ENCODE measurements at places on chromosomes 5 and 9.

- DNase-seq, result no peak
Observed at GRCh38 chr5:39270225-39270848, 51.0 kb upstream of the FYB1 start.

- no peak for DNase-seq
Observed at GRCh38 chr9:134648701-134649530, 7.3 kb downstream of the COL5A1 start.

GRCh38 chr9:5798581-5798980, 34.3 kb downstream of the ERMP1 start:
- DNase-seq, result no peak

GRCh38 chr9:26727471-26727870, 165.1 kb downstream of the CAAP1 start:
- no peak for DNase-seq

- no peak for DNase-seq
Observed at GRCh38 chr5:128216860-128217531, 133.4 kb downstream of the SLC12A2 start.

DNA sequence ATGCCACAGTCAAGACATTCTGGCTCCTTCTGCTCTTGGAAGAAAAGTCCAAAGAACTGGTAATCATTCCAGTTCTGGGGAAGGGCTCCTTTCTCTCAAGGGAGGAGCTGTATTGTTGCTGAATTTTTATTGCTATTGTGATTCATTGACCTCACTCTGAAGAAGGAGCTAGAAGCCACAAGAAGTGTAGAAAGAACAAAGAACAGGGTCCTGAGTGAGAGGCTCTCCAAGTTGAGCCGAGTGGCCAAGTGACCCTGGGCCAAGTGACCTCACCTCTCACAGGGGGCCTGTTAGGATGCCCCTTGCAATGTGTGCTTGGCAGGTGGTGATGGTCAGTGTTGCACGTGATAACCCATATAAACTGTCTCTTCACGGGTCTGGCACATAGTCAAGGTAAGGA, 173.3 kb downstream of the FGF18 start:
- no peak for DNase-seq

Measured in SHP77 (cell line).